LHCN-M2 (cell line): ENCODE measurements at places on chromosomes 2 and 18. TPM values are rescaled to one million over a fixed set of nuclear protein-coding genes. Genes with fewer than 3 reads are reported as not detected.

- DNase-seq, result no peak
These were observed 23.5 kb downstream of the HPCAL1 start for GRCh38 chr2:10326151-10326616.

- DNase-seq, result no peak
These were observed 93.6 kb upstream of the SNTG2 start for GRCh38 chr2:857081-857480.

- no peak for DNase-seq
These were observed 68.0 kb downstream of the METTL8 start for GRCh38 chr2:171365778-171366177.

- DNase-seq, result peak; percentile 79
These were observed 1.2 kb upstream of the HES6 start for GRCh38 chr2:238240757-238241711.

DNA sequence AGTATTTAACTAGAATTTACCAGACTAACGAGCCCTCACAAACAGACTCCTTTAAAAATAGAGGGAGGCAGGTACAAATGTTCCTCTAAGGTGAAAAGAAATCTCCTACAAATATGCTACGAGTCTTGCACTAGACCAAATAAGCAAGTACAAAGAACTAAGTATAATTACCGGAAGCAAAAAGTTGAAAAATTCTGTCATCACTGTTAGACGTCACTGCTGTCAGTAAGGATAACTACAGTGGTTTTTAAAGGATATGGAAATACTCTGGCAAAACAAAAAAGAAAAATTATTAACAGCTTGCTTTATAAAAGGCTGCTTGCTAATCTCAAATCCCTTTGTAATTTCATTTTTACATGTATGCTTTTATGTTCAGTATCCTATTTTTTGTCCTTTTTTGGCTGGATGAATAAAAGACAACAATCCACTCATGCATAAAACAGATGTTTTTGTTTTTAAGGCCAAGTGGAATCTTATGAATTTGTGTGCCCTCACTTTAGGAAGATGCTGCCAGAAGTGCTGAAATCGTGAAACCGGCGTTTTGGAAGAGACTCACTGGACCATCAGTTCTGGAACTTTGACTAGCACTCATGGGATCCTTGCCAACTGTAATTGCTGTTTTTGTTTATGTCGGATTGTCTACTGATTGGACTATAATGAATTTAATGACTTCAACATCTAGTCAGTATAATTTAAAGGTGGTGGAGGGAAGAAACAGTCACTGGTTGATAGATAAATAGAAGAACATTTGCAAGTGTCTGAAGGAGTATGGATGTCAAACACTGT is 6.7 kb downstream of the ZNF521 start:
- no peak for DNase-seq

DNA sequence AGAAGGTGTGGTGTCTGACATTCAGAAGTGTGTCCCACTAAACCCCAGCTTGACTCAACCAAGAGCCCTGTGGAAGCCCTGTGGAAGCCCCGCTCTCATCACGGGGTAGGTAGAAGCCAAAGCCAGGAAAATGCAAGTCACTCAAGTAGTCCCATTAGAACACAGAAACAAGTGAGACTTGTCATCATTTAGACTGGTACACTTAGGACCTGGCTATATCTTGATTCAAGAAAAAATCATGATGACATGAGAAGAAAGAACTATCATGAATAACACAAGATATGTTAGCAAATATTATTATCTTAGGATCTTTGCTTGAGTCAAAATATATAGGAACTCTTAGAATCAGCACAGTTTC is 28.2 kb upstream of the SULT1C4 start:
- no peak for DNase-seq

GRCh38 chr2:74507926-74508520 is 528 bp upstream of the PCGF1 start:
- no peak for DNase-seq

GRCh38 chr2:230408244-230408842 is 7.7 kb upstream of the SP100 start:
- DNase-seq, result peak; percentile 90

- DNase-seq, result peak; percentile 62
These were observed 71.4 kb downstream of the OLA1 start for GRCh38 chr2:174176898-174177297.

DNA sequence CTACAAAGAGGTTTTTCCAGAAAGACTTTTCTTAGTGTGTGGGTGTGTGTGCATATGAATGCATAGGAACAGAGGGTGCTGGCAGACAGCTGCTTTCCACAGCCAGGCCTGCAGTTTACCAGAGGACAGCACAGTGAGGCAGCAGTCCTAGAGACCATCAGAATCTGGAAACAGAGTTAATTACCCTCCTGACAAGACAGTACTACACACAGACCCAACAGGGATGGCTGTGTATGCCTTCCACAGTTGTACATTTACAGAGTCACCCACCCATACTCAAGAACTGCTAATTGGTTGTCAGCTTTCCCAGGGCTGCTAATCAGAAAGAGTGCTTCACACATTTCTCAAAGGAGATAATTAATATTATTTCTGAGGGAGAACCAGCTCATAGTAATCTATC is 104.7 kb downstream of the FEZ2 start:
- no peak for DNase-seq

DNA sequence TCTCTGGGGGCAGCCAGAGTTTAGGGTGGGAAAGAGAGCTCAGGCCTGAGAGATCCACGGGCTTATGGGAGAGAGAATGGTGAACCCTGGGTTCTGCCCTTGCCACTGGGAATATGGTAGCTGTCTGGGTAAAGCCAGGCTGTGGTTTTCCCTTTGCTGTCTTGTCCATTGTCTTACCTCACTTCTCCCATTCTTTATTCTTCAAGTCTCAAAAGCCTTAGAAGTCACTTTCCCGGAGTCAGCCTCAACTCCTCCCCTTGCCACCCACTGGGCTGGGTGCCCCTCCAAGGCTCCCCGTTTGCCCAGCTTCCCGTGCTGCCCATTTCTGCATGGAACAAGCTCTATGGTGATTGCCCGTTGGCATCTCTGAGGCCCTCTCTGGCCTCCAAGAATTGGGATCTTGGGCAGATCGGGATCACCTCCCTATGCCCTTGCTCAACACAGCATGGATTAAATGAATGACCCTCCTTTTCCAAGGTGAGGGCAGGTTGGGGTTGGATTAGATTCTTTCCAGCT is 228.2 kb downstream of the HAUS1 start:
- no peak for DNase-seq

GRCh38 chr2:120310136-120310535 is 35.8 kb upstream of the INHBB start:
- DNase-seq, result no peak

DNA sequence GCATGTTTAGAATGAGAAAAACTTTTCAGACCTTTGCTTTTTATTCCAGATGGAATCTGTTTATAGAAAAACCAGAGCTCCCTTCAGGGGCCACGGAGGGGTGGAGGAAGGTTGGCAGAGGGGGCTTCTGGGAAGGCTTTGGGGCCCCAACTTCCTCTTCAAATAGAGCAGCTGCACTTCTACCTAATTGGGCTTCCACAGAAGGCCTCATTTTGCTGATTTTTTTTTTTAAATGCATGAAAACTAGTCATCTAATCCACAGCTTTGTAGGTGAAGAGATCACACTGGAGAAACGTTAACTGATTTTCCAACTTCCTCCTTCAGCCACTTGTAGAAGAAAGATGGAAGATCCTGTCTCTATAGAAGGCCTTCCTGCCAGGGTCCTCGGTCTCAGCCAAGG is 181.8 kb downstream of the BCL11A start:
- DNase-seq, result no peak

- DNase-seq, result peak; percentile 8
These were observed 11.5 kb downstream of the CD226 start for GRCh38 chr18:69936191-69936558.

GRCh38 chr2:176068419-176068832 is 15.3 kb downstream of the EVX2 start:
- no peak for DNase-seq

- DNase-seq, result no peak
These were observed 257.2 kb upstream of the SALL3 start for GRCh38 chr18:78722386-78722785.

DNA sequence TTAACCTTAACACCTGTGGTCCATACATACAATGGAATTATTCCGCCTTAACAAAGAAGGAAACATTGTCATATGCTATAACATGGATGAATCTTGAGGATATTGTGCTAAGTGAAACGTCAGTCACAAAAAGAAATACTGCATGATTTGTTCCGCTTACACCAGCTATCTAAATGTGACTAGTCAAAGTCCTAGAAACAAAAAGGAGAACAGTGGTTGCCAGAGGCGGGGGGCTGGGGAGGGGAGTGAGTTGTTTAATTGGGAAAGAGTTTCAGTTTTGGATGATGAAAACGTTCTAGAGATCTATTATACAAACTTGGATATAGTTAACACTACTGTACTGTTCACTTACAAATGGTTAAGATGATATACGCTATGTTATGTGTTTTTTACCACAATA is 72.0 kb downstream of the SPRED2 start:
- no peak for DNase-seq

DNA sequence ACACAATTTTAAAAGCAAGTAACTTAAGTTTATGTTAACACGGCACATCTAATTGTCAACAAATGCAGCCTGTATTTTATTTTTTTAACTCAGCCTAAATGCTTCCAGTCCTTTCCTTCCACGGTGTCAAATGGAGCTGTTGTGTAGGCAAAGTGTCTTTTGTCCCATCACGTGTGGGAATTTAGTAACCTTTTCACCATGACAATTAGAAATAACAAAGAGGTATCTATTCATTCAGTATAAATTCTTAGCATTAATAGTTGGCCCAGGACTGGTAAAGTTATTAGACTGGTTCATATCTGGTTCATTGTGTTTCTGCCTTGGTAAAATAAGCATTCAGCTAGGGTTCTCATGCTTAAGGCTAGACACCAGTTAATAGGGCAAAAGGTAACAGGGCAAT is 47.9 kb downstream of the FRZB start:
- DNase-seq, result no peak

- no peak for DNase-seq
These were observed 78.5 kb downstream of the UGGT1 start for GRCh38 chr2:128169497-128169896.

DNA sequence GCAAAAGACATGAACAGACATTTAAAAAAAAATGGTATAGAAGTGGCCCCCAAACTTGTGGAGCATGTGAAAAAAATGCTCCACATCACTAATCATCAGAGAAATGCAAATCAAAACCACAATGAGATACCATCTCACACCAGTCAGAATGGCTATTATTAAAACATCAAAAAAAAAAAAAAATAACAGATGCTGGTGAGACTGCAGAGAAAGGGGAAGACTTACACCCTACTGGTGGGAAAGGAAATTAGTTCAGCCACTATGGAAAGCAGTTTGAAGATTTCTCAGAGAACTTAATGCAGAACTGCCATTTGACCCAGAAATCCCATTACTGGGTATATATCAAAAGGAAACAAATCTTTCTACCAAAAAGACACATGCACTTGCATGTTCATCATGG is 164.8 kb downstream of the RIT2 start:
- DNase-seq, result no peak

DNA sequence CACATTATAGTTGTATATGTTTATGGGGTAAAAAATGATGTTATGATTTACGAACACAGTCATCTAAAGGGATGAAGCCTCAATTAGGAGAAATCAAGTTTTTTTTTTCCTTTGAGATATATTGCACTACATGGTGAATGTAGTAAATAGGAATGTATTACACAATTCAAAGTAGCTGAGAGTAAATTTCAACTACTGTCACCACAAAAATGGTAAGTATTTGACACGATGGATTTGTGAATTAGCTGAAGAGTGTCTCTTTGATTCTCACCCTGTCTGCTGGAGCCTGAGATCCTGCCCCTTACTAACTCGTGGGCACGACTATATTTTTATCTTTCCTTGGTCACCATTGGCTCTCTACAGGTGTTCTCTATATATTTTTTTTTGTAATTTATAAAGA is 540.4 kb upstream of the DSEL start:
- peak; percentile 39 for DNase-seq

DNA sequence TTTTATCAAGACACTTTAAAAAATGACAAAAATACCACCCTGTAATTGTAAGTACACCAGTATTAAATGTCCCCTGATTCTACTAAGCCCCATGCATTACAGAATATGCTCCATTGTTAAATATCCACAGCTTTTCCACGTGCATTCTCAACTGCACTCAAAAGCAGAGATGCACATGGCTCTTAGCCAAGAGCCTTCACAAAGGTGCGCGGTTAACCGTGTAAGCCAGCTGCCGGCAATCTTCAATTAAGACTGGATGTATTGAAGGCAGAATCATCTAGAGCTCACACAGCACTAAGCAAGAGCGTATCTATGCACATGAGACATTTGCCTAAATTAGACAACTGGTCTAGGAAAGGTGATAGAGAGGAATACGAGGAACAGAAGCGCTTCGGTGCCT is 278.3 kb downstream of the NAPG start:
- no peak for DNase-seq

GRCh38 chr18:70046207-70046606 is 98.5 kb upstream of the CD226 start:
- peak; percentile 39 for DNase-seq

DNA sequence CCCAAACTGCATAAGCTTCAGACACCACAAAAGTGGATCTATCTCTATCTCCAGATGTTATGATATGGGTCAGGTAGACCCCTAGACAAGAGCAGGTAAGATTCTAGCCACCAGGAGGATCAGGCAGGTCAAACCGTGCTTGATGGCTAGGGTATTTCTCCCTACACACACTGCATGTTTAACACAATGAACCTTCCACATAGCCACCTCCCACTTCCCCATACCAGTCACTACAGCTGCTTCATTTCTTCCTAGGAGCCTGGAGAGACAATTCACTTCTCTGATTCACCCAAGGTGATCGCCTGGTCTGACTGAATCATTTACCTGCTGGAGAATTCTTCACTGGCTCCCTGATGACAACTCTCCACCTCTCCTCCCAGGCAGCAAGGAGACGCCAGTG is 66.0 kb upstream of the MYCN start:
- no peak for DNase-seq

CFC1 gene
- total RNA-seq, result not detected in 2 replicates

ACOXL gene
- not detected in 2 replicates for total RNA-seq

RBM44 gene
- 0.06 and 0.34 TPM in 2 replicates for total RNA-seq

CNTNAP5 gene
- total RNA-seq, result not detected in 2 replicates
